Fibroblast of upper back skin (primary cell): ENCODE measurements at places on chromosomes 7 and 10.

GRCh38 chr10:76252733-76253132 is 821.3 kb downstream of the LRMDA start:
- peak; percentile 65 for DNase-seq

GRCh38 chr10:124704428-124705380 is 39.5 kb downstream of the FAM53B start:
- no peak for DNase-seq

GRCh38 chr10:14285941-14286560 is 44.7 kb downstream of the FRMD4A start:
- no peak for DNase-seq

DNA sequence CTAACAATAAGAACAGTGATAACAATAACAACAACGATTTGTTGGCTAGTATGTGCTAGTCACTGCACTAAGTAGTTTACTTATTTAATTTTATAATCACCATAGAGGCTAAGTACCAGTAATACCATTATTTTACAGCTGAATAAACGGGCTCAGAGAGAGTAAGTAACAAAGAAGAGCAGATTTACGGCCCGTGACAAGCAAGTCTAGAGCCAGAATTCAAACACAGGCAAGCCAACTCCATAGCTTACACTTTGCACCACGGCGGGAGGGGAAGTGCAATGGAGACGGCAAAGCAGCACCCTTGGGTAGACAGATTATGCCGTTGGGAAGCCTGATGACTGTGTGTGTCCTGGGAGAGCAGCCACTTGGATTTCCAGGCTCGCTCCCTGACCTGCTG is 1.2 kb upstream of the OR6V1 start:
- no peak for DNase-seq

- DNase-seq = no peak
Measured at GRCh38 chr10:11106621-11107374, 89.1 kb downstream of the CELF2 start.

GRCh38 chr10:62578916-62579315 is 204.7 kb downstream of the ZNF365 start:
- DNase-seq = no peak

GRCh38 chr10:125343118-125343925 is 183.0 kb upstream of the CTBP2 start:
- DNase-seq = peak; percentile 14

- DNase-seq = no peak
Measured at GRCh38 chr10:59269651-59270050, 92.7 kb downstream of the FAM13C start.

GRCh38 chr7:22142572-22142971 is 196.9 kb upstream of the CDCA7L start:
- no peak for DNase-seq

GRCh38 chr10:6351495-6351894 is 148.8 kb downstream of the PFKFB3 start:
- DNase-seq = no peak

- no peak for DNase-seq
Measured at GRCh38 chr7:135924302-135924701, 52.9 kb downstream of the MTPN start.

GRCh38 chr7:25520516-25520915 is 292.2 kb upstream of the NPVF start:
- no peak for DNase-seq

DNA sequence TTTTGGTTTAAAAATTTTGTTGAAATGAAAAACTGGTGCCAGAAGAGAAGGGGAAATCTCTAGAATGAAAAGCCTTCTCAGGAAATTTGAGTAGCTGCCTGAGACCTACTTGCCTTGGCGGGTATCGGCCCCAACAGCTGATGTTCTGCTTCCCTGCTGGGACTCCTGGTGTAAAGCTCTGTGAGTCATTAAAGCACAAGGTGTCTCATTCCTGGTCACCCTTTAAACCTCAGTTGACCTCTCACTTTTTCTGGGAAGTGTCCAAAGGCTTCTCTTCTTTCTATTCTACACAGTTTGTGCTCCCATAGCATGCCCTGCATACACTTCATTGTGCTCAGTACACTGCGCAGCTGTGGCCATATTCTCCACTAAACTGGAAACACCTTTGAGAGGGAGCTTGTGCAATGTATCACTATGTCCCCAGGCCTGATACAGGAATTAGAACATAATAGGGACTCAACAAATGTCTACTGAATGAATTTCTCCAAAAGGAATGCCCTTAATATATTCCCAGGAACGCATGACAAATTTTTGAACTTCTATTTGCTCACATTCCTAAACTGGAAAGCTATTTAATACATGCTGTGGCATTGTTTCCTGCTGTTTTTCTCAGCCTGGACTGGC is 303.9 kb downstream of the SDHAF3 start:
- no peak for DNase-seq

DNA sequence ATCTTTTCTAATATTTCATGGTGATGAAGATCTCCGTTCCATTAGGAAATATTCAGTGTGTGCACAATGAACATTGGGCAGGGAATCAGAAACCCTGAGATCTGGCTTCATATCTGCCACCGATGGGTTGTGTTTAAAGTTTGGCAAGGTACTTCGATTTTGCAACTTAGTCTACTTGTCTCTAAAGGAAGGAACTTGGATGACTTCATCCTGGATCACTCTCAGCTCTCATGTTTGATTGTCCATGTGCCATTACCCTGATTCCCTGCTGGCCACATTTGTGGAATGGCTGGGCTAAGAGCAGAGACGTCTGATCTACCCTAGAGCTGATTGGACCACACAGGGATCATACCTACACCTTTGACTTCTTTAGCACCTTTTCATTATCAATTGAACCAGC is 177.0 kb upstream of the KMT2E start:
- no peak for DNase-seq

- DNase-seq = no peak
Measured at GRCh38 chr7:29135846-29136245, 10.5 kb downstream of the CPVL start.

DNA sequence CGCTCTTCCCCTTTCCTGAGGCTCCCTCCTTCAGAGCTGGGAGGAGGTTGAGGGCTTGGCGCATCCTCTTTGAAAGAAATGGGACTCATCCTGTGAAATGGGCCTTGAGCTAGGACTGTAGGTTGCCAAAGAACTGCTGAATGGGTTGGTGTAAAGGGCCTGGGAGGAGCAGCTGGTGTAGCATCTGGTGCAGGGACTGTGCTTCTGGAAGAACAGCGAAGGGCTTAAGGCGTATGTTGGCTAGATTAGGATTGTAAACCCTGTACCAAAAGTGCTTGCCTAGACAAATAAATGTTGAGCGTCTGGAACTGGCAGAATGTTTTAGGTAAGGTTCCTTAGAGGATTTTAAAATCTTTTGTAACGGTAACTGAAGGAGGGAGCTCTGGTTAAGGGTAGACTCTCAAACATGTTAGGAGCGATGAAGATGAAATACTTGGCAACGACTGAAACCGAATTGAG is 563 bp downstream of the STAM start:
- peak; percentile 24 for DNase-seq

DNA sequence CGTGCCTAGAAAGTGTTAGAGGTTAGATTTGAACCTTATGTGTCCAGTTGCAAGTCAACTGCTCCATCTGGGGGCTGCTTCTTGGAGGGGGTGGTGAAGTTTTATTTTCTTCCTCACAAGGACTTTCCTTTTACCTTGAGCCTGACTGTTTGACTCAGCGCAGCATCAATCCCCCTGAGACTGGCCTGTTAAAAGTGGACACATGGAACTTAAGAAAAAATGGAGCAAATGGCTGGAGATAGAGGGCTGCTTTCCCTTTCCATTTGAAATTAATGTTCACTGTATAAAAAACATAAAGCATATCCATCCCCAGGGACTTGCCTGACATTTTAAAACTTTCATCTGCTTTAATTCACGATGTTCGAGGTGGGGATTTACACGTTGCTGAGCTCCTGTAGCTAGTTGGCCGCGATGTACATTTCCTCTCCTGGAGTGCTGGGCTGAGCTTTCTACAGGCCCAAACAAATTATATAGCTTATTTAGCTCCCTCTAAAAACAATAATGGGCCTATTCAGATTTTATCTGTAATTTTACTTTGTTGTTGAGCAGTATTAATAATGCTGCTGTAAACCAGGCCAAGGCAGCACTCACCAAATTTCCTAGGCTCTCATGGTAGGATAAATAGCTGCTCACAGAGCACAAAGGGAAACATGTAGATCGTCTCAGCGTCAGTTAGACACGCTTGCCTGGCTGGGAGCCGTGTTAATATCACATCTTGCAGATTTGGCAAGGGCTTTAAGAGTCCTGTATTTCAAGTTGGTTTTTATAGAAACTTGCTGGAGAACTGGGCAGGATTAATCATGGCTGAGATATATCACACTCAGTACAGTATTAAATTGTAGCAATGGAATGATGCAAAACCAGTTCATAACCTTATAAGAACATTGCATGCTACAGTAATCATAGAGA is 251.5 kb downstream of the LRMDA start:
- peak; percentile 7 for DNase-seq

GRCh38 chr7:7122701-7123281 is 59.6 kb upstream of the C1GALT1 start:
- DNase-seq = peak; percentile 94

DNA sequence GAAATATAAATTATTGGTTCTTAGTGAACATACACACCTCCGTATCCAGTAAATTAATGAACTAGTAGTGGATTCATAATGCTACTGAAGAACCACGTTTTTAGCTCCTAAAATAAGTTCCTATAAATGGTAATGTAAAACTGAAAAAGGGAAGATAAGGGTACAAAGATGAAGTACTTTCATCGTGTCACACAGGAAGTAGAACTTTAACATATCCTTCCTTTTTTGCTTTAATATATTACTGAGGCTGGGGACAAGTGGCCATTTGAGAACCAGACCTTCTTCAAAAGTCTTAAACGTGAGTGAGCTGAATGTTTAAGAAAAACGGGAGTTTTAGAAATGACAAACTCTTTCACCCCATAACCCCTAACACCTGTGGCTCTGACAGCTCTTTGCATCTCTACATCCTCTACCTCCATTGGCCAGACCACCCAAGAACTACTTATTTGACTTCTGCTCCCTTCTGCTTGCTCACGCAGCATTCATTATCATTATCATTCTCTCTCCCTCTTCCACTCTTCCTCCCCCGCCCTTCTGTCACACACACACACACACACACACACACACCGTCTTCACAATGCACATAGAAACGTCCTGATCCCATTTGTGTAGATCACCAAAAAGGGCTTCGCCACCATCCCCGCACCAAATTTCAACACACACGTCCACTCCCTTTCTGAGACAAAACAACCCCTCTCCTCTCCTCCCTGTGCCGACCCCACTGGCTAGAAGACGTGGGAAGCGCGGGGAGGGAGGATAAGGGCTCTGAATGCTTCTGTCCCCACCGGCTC is 677 bp downstream of the SKAP2 start:
- DNase-seq = peak; percentile 7

- DNase-seq = no peak
Measured at GRCh38 chr7:91398341-91398740, 134.1 kb downstream of the FZD1 start.

DNA sequence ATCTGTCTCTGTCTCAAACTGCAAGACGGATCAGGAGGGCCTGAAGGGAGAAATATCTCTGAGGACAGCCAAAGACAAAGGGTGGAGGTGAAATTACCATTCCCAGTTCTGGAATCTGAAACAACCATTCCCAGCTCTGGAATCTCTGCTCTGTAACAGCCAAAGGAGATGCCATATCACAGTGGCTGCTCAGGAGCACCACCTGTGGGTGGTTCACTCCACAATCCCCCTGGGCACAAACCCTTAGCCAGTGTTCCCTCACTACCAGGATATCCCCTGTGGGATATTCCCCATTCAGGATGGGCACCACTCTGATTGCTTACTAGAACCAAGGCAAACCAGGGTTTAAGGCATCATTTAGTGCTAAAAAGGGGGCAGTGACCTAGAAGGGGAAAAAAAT is 199.0 kb downstream of the HTR7 start:
- no peak for DNase-seq

- DNase-seq = no peak
Measured at GRCh38 chr7:8208816-8209215, 53.2 kb downstream of the ICA1 start.

- DNase-seq = peak; percentile 61
Measured at GRCh38 chr7:81776161-81776560, 6.3 kb upstream of the HGF start.

DNA sequence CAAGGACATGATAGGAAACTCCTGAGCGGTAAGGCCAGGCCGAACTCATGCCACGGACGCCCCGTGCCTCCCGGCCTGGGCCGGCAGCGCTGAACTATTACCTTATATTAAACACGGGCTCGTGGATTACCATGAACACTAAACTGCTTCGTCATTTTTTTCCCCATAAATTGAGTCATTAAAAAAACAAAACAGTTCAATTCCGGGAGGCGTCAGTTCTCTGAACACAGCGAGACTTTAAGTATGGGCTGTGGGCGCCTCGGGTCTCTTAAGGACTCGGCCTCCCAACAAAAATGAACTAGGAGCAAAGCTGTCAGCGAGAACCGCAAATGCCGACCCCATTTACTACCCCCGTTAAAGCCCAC is 519 bp downstream of the PITRM1 start:
- peak; percentile 61 for DNase-seq

DNA sequence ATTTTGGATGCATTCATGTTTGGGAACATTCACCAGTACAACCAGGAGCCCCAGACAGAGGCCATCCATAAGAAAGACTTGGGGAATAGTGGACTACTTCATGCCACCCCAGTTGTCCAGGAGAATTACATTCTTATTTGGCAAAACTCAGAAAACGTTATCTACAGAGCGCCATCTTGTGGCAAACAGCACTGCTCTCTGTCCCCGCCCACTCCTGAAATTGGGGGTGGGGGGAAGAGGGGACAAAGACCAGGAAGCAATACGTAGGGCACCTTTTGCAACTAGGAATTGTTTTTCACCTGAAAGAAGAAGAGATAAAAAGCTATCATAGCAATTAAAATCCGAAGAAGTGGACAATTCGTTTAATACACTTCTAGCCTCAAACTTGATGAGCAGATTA is 134.6 kb upstream of the MGMT start:
- no peak for DNase-seq

- peak; percentile 67 for DNase-seq
Measured at GRCh38 chr10:43160046-43160920, 22.0 kb downstream of the CSGALNACT2 start.

GRCh38 chr10:58326967-58327381 is 7.8 kb upstream of the UBE2D1 start:
- DNase-seq = peak; percentile 68

DNA sequence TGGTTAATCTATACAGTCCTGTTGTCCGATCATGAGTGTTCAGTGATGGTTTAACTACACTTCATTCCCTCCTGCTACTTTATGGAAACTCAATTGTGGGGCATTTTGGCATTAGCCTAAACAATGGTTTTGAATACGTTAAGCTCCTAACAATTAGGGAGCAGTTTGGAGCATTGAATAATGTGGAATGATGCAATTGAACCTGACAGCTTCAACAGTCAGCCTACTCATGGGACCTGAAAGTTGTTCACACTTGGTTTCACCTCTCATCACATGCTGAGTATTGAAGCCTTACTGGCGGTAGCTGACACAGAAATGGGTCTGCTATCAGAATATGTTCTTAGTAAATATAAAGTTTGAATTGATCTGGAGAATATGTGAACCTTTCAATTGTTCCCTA is 186.1 kb downstream of the MLLT10 start:
- DNase-seq = no peak

- DNase-seq = no peak
Measured at GRCh38 chr7:95026018-95026417, 118.6 kb downstream of the PPP1R9A start.
